ENCODE measurements at places on chromosomes 11 and 22.

- no peak for DNase-seq
Observed at GRCh38 chr11:61683961-61684869, 4.0 kb downstream of the DAGLA start.

DNA sequence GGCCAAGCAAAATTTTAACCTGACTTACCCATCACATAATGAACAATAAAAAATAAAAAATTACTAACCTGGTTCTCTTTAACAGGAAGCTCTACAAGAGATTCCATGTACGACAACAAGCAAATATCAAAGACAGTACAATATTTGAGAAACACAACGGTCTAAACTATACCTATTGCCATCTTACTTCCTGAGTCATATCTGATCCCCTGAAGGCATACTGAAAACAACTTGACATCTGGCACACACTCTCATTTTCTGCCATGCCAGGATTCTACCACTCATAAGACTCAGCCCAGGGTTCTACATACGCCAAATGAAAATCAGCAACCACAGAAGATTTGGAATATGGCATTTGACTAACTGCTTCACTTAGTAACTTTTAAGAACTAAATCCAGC is 13.8 kb downstream of the DENND5A start:
- DNase-seq = no peak

DNA sequence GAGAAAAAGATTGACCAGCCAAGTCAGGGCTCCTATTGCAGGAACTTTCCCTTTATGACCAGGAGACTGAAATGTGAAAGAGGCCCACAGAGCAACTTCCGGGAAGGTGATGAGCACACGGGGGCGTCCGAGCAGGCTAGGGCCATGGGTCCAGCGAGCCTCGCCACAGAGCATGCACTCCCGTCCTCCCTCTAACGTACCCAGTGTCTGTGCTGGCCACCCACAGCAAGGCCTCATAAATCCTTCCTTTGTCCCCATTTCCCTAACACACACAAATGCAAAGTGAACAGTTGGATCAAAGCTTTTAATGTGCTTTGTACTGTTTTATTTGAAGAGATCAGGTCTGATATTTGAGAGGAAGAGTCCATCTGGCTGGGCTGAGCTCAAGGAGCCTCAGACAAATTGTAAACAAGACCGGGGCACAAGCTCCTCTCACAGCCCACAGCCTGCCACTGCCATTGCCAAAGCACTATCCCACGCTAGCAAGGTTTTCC is 44.3 kb downstream of the BLID start:
- no peak for DNase-seq

- DNase-seq = no peak
Observed at GRCh38 chr11:13486926-13487660, 8.7 kb downstream of the PTH start.

DNA sequence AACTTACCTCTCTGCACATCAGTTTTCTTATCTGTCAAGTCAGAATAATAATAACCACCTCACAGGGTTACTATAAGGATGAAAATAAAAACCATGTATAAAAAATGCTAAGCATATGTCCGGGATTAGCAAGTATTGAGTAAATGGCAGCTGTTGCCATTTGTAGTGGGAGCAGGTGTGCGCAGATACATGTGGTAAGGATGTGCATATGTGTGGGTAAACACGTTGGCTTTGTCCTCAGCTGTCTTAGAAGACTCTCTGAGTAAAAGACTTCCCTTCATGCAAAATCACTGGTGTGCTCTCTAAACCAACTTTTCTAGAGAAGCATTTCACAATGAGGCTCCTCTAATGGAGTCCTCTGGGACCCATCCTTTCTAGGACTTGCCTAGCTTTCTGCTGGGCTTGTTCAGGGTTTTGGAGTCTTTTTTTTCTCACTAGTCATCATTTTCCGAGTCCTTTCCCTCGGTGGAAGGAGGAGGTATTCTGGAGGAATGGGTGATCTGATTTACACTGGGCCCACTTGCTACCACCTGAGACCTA is 62.4 kb downstream of the NELL1 start:
- DNase-seq = no peak

DNA sequence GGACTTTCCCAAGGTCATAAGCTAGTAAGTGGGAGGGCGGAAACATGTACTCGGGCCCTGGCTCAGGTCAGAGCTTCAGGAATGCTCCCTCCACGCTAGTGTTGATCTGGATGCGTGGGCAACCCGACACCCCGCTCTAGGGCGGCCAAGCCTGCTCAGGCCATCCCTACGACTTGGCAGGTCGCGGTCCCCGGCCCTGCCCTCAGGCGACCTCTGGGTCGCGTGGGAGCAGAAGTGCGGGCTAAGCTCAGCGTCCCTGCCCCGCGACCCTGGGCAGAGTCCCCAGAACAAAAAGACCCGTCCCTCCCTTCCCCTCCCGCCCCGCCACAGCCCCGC is 781 bp upstream of the TEF start:
- DNase-seq = no peak

GRCh38 chr11:117096201-117096991 is 1.8 kb downstream of the SIK3 start:
- peak; percentile 73 for DNase-seq

DNA sequence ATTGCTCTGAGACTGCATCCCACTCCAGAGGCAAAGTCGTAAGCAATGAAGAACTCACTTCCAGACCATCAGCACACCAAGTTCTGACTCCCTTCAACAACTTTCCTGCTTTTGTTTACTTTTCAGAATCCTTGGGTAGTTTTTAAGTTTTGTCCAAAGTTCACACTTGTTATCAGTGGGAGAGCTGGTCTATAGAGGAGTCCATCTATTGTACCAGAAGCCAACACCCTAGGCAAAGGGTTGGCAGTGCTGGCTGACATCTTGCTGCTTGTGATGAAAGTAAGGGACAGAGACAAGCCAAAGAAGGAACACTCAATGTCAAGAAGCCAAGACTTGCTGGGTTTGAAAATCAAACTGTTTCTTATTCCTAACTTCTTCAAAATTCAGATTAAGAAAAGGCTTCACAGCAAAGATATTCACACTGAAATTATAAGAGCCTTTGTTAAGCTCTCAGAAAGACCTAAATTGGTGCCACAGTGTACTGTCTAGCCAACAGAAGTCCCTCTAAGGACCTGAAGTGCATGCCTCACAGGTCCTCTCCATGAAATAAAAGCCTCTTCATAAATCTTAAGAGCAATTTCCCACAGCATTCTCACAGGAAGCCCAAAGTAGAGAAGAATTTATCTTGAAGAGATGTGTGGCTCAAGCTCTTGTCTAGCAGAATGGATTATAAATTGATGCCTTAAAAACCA is 21.5 kb upstream of the LINC01488 start:
- no peak for DNase-seq

GRCh38 chr11:127470306-127470884 is 469.8 kb upstream of the KIRREL3 start:
- DNase-seq = no peak

GRCh38 chr11:100738701-100739270 is 51.7 kb downstream of the ARHGAP42 start:
- DNase-seq = no peak

DNA sequence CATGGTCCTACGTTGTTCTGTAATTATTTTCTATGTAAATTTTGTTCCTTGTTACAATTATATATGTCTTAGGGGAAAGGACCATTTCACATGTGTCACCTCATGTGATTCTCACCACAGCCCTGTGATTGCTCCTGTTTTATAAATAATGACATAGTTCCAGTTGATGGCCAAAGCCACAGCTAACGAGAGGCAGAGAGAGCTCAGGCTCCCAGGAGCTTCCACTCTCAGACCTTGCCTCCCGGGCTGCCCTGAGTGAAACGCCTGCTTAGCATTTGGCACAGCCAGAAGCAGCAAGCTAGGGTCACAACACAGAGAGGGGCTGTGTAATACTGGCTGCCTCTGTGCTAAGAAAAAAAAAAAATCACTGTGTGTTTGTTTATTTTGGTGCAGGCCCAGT is 5.9 kb downstream of the TMEM121B start:
- no peak for DNase-seq

DNA sequence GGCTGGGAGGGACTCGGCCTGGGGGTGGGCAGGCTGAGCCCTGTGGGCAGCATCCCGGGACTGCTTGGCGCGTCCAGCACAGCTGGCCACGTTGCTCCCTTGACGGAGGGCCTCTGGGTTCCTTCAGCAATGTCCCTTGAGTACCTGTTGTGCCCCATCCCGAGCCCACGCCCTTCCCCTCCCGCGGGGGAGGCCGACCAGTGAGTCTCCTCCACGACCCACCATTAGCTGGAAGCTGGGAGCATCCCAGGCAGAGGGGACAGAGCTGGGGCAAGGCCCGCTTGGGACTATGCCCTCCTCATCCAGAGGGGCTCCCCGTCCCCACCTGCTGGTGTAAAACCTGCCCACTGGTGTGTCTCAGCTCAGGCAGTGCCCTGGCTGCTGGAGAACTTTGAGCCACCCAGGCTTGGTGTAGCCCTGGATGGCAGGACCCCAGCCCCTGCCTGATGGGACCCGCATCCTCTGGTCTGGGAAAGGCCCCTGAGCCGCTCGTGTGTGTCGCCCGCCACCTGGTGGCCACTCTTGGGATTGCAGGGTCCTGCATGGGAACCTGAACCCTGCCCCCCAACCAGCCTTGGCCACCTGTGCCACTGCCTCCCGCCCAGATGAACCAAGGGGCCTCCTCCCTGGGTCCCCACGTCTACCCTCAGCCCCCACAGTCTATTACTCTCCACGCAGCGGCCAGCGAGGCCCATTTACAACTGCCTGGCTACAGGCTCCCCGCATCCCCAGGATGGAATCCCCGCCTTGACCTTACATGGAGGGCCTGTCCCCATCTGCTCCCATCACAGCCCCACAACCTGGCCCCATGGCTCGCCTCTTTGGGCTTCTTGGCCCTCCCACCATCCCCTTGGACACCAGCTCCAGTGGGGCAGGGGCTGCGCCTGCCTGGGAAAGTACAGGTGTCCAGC is 16.6 kb upstream of the ARHGAP8 start:
- peak; percentile 25 for DNase-seq

Data from KG1 (cell line).